ENCODE measurements at places on chromosomes 5 and 9.

DNA sequence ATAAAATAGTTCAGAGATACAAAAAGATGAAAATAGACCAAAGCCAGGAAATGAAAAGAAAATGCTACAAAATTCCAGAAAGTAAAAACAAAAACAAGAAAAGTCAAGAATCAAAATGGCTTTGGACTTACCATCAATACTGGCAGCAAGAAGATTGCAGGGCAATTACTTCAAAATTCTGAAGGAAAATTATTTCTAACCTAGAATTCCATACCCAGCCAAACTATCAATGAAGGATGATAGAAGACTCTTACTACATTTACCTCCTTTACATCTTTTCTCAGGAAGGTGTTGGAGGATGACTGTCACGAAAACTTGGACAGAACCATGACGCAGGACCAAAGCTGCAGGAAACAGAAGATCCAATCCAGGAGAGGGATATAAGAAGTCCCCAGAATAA is 46.8 kb downstream of the EGFLAM start:
- DNase-seq = no peak

DNA sequence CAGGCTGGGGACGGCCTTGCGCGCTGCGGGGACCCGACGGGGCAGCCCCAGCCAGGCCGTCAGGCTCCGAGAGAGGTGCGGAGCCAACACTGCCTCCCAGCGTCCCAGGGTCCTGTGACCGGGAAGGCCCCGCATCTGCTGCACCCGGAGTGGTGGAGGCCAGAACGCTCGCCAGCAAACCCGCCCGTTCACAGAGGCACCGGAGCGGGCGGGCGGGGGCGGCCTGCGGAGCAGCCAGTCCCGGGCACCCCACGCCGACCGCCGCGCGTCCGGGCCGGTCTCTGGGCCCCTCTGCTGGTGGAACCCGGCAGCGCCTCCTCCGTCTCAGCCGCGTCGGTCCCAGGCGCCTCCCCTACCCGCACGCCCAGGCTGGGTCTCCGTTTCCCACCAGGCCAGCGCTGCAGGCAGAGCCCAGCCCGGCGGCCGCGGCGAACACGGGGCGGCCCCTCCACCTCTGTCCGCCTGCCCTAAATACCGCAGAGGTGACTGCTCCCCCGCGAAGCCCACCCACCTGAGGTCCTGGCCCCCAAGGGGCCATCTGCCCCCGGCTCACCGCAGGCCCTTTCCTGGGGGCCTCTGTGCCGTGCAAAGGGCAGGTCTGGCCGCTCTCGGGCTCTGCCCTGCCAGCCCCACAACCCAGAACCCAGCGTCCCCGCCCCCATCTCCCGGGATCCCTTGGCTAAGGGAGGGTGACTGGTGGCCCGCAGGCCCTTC is 15.9 kb downstream of the EXD3 start:
- DNase-seq = peak; percentile 34

- peak; percentile 13 for DNase-seq
These were observed 134.4 kb downstream of the ERCC6L2 start for GRCh38 chr9:96009690-96010472.

GRCh38 chr5:103561685-103562452 is 720 bp downstream of the NUDT12 start:
- DNase-seq = peak; percentile 29

DNA sequence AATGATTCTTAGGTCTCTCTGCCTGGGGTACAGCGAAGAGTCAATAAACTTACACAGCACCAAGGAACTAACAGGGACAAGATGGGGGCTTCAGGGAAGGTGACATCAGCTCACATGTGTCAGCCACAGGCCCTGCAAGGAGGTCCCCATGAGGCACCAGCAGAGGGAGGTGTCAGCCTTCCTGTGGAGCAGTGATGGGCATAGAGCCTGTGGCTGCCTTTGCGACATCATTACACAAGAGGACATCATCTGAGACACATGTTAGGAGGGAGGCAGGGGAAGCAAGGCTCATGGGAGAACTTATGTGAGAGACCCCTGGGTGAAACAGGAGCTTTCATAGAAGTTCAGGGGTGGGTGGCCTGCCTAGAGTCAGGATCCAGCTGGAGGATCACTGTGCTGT is 389.6 kb downstream of the SEMA5A start:
- no peak for DNase-seq

- DNase-seq = no peak
These were observed 500 bp downstream of the URM1 start for GRCh38 chr9:128371630-128372117.

DNA sequence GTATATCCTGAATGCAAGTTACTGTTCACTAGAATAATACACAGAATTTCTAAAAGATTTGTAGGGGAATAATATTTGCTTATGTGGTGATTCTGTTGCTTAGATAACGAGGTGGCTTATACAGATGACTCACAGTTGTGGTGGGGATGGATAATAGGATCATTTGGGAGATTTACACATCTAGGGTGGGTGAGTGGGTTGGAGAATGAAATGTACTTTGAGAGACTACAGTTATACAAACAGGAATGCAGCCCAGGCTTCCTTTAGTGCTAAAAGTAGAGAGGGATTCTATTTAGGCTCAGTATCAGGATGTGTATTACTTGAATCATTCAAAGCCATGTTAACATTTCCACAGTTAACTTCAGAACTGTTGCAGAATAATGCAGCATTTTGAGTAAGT is 1.8 kb downstream of the CTXN3 start:
- DNase-seq = peak; percentile 41

GRCh38 chr5:18403941-18404438 is 769.7 kb downstream of the TAF11L14 start:
- no peak for DNase-seq

DNA sequence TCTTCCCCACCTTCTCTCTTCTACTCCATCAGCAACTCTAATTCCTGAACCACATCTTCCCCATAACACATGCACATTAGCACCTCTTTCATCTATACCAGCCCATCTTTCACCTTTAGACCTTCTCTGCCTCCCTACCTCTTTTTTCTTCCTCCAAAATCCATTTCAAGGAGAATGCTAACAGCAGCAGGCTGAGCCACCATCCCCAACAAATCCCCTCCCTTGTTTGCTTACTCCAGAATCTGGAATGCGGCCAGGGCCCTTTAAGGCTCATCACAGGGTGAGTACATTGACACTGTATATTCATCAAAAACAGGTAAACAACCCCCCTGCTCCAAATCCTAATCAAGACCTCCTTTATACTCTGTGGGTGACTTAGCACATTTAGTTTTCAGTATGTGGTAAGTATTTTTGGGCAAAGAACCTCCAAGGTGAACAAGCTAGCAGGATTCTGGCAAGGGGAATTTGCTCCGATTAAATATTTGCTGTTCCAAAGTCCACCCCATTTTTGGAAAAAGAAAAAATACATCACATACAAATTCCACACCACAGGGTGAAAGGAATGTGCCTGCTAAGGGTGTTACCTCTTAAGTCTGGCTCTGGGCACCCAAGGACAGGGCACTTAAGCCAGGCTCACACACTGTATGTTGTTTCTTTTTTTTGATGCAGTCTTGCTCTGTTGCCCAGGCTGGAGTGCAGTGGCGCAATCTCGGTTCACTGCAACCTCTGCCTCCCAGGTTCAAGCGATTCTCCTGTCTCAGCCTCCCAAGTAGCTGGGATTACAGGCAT is 71.4 kb downstream of the SERINC5 start:
- DNase-seq = no peak

- no peak for DNase-seq
These were observed 3.4 kb downstream of the TLR4 start for GRCh38 chr9:117707561-117707960.

DNA sequence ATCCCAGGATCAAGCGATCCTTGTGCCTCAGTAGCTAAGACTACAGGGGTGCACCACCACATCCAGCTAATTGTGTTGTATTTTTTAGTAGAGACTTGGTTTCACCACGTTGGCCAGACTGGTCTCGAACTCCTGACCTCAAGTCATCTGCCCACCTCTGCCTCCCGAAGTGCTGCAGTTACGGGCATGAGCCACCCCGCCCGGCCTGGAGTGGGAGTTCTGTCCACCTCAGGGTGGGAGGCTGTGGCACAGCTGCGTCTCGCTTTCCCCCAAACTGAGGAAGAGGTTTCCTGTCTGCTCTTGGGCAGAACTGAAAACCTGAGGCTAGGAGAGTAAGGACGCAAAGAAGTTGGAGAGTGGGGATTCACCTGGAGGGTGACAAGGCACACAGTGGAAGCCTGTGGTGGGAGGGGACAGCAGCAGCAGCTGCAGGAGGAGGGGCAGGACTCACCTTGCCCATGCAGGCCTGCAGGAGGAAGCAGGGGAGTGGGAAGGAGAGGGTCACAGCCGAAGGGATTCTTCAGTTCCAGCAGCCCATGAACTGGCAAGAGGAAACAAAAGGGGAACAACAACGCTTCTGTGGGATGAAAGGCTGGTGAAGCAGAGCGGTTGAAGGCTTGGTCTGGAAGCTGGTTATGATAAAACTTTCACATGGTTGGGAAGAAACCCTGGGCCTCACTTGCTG is 181.4 kb downstream of the GAS1 start:
- no peak for DNase-seq

DNA sequence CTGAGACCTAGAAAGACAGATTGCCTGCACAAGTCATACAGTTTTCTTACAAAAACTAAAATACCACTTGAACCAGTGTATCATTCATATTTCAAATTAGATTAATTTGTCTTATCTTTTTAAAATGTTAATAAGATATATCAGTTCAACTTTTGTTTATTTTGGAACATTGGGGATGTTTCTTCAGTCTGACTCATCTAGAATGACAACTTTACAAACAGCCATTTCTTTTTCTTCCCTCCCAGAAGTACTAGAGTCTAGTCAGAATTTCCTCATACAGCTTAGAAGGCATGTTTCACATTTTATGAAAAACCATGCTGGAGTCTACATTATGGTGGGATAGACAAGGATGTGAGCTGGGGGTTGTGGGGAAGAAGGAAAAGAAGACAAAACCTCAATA is 262.5 kb downstream of the NFIB start:
- no peak for DNase-seq

GRCh38 chr5:73158313-73158712 is 14.7 kb upstream of the TMEM174 start:
- DNase-seq = peak; percentile 63

DNA sequence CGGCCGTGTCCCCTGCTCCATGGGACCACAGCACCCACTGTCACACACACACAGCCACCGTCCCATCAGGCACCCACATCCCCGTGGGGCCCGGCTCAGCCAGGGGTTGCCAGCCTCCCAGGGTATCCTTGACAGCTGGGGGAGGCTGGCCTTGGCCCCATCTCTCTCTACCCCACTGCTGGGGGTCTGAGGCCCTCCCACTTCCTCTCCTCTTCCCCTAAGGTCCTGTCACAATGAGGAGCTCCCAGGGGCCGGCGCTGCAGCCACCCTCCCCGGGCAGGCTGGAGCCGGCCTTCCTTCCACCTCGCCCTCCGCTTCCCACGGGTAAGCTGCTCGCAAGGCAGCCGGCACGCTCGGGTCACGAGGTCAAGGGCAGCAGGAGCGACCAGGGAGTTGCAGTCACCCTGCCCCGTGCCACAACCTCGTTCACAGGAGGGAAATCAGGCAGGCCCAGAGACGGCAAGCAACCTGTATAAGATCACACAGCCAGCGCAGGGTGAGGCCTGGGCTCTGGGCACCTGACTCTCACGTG is 38.6 kb upstream of the NOTCH1 start:
- DNase-seq = no peak

Data from kidney glomerular epithelial cell (primary cell).